Coronary artery (tissue), 2 donors: ENCODE measurements at places on chromosomes 11 and 22.

GRCh38 chr11:2788168-2789071, 88.6 kb upstream of the KCNQ1OT1 start:
- DNase-seq = peak; percentile 60

DNA sequence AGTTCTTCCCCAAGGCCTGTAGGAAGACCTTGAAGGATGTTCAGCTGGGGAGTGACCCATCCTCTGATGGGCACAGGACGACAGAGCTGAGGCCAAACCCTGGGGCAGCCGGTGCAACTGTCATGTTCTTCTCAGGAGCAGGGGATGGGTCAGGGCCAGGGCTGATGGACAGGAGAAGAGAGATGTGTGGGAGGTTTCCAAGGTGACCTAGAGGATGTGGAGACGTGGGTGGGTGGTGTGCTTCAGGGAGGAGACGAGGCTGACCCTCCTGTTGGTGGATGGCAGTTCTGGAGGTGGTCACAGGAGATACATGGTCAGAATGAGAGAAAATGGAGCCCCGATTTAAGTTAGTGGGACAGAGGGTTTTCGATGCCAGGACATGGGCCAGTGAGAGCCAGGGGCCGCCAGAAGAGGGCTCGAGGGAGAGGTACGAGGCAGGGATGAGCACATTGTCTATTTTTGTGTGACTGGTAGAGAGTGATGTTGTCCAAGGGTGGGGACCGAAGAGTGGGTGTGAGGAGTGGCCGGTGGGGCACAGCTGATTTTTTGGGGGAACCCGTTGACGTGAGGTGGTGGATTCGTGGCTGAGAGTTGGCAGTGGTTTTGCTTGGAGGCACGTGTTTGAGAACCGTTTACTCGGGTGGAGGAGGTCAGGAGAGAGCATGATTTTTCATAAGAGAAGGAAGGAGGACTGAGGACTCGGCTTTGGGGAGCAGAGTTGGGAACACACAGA, 14.6 kb downstream of the TBC1D22A start:
- no peak for DNase-seq

- no peak for DNase-seq
Measured at GRCh38 chr11:27663326-27663725, 36.9 kb downstream of the BDNF start.

- no peak for DNase-seq
Measured at GRCh38 chr11:87286338-87286737, 248.6 kb downstream of the TMEM135 start.

DNA sequence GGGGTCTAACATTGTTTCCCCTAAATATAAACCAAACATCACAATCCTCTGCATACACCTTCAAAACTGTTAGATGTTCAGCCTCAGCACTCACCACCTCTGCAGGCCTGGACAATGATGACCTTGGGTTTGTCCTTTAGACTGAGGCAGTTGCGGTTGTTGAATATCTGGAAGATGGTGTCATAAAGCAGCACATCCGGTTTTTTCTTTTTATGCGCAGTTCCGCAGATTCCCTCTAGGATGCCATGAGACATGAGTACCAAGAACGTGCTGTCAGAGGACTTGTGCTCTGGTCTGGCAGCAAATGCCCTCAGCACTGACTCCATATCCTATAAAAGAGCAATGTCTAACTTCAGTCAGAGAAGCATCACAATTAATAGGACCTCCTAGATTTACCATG, 22.8 kb downstream of the CASP5 start:
- DNase-seq = no peak

DNA sequence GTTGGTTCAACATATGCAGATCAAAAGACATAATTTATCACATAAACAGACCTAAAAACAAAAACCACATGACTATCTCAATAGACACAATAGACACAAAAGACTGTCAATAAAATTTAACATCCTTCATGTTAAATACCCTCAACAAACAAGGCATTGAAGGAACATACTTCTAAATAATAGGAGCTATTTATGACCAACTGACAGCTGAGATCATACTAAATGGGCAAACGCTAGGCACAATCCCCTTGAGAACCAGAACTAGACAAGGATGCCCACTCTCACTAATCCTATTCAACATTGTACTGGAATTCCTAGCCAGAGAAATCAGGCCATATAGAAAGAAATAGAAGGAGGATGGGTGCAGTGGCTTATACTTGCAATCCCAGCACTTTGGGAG, 50.3 kb upstream of the GLYAT start:
- no peak for DNase-seq

- no peak for DNase-seq
Measured at GRCh38 chr11:44300844-44301563, 8.9 kb downstream of the ALX4 start.

GRCh38 chr11:126452241-126453101, 97.0 kb downstream of the ST3GAL4 start:
- no peak for DNase-seq

- DNase-seq = no peak
Measured at GRCh38 chr11:95595973-95596489, 193.6 kb downstream of the FAM76B start.

- no peak for DNase-seq
Measured at GRCh38 chr11:130203766-130204702, 44.5 kb downstream of the ST14 start.

GRCh38 chr11:83454674-83455073, 168.5 kb upstream of the CCDC90B start:
- DNase-seq = no peak

- no peak for DNase-seq
Measured at GRCh38 chr22:48558016-48558415, 1269.7 kb downstream of the BRD1 start.

DNA sequence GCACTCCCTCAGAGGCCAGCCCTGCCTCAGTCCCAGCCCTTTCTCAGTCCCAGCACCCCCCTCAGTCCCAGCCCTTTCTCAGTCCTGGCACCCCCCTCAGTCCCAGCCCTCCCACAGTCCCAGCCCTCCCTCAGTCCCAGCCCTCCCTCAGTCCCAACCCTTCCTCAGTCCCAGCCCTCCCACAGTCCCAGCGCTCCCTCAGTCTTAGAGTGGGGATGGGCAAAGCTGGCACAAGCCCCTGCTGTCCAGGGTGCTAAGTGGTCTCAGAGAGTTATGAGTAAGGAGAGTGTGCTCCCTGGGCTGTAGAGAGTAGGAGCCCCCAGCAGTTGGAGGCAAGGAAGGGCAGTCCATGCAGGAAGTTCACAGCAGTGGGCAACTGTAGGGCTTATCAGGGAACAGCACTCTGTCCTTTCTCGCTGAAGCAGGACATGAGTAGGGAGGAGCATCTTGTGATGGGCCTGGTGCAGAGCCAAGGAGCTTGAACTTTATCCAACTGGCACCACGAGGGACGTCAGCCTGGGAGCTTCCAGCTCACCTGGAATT, 51.4 kb upstream of the CRYBB3 start:
- DNase-seq = no peak

GRCh38 chr11:76153571-76153923, 52.8 kb downstream of the WNT11 start:
- no peak for DNase-seq

DNA sequence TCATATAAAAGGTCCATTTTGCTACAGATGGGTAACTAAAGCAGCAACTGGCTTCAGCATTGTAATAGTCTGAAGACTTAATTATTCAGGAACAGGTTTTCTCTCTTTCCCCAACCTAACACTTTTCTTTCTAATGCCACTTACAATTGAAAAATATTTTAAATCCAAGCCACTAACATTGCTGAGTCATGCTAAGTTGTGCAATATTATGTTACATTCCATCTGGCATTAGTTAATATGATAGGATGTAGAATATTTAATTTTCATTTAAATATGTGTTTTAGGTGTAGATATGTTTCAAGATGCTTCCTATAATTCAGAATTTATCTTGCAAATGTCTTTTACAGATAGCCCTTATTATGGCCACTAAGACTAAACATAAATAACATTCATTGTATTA, 98.6 kb downstream of the KIF18A start:
- no peak for DNase-seq

DNA sequence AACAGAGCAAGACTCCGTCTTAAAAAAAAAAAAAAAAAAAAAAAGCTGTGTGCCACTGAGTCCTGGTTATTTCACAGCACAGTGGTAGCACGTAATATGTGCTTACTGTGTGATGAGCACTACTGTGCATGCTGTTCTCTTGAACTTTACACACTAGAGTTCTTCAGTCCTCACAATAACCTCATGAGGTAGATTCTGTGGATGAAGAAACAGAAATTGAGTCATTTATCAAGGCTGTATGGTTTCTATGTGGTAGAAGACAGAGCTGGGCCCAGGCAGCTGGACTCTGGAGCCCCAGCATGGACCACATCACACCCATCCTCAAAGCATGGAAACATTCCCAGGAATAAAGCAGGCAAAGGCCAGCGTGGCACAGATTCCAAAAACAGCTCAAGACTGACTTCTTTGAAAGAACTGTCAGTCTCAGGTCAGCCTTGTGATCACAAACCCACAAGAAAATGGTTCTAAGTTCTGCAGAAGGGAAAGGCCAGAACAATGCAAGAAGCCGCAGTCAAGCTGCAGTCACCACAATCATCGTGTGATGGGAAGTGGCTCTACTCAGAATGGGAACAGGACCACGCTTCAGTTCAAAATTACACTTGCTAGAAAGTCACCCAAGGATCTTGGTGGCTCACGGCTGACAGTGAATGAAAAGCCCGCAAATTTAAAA, 49.5 kb downstream of the MICAL3 start:
- no peak for DNase-seq

DNA sequence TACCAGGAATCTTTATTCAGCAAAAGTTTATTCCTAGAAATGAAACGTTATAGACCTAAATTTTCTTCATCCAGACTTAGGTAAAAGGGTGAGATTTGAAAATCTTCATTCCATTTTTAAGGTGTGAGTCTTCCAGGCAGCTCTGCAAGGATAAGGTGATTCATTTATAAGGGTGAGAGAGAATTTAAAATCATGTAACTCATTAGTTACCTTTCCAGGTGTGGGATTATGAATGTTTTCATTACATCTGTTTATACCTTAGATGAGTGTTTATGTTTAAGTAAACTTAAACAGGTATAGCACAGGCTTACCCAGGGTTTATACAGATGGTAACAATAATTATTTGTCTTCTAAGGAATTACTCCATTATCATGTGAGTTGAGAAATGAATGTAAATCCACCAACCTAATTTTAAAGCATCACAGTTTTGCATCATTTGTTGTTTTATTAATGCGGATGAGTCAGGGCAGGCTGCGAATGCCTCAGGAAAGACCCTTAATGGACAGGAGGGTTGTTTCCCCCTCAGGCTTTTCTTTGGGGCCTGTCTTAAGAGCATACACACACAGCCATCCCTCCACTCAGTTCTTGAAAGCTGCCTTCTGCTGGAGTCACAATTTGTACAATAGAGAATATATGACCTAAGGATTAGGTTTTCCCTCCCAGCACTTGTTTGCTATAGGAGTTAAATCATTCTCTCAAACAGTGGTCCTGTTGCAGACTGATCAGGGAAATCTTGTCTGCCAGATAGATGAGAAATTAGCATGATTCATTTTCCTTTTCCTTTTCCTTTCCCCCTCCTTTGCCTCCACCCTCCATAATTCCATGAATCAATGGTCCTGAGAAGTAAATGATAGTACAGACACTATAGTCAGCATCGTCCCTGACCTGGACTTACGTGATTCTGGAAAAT, 3.0 kb downstream of the PRSS23 start:
- DNase-seq = no peak

- DNase-seq = no peak
Measured at GRCh38 chr22:37229805-37230672, 14.0 kb downstream of the RAC2 start.

GRCh38 chr22:26589367-26589844, 526 bp downstream of the TPST2 start:
- DNase-seq = peak; percentile 79

- peak; percentile 87 for DNase-seq
Measured at GRCh38 chr22:32801537-32802236, at the start of gene TIMP3. Gene TIMP3 (plus strand): TSS chr22:32801705. CDS start chr22:32802002, 297 bp downstream.

DNA sequence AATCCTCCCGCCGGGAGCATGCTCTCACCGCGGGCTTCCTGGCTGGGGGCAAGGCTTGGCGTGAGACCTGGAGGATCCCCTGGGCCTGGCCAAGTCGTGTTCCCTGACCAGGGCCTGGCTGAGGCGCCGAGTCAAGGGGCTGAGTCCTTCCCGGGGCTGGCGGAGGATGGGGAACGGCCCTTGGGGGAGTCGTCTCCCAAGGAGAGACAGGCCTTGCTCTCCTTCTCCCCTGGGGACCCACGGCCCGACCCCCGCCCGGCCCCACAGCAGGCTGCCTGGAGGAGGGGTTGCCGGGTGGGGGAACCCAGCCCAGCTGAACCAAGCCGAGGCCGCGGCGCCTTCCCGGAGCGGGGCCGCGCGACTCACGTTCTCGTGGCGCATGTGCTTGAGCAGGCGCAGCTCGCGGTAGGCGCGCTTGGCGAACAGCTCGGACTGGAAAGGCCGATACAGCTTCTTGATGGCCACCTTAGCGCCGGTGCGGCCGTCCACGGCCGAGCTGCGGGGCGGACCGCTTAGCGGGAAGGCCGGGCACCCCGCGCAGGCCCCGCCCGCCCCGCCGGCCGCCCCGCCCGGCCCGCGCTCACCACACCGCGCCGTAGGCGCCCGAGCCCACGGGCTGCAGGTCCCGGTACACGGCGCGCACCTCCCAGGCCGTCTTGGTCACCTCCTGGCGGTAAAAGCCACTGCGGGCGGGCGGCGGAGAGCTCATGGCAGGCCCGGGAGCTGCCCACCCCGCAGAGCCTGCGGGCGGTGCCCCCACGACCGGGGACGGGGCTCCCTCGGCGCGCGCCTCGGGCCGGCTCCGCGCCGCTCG, 475 bp downstream of the MAPK12 start:
- DNase-seq = no peak

DNA sequence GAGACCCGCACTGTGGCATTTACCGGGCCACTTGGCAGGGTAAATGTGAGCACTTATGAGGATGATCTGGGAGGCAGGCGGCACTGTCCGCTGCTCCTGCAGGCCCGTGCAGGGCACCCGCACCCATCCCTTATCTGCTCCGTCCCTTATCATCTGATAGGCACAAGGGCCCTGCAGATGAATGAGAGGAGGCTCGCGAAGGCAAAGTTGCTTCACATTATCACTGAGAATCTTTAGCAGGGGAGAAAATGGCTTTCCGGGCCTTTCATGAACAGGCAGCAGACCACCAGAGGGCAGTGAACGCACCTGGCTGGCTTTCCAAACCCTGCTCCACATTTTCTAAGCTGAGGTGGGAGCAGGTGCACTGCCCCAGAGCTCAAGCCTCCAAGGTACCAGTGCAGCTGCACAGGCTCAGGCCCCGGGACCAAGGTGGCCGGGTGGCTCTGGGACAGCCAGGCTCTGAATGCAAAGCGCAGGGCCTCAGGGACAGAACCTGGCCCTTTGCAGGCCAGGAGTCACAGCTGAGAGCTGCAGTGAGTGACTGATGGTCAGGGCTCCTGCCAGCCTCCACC, 165.6 kb downstream of the SHANK2 start:
- no peak for DNase-seq
